ENCODE measurements at places on chromosomes 5 and 9. TPM values are rescaled to one million over a fixed set of nuclear protein-coding genes. Genes with fewer than 3 reads are reported as not detected.

HNRNPAB gene
- 52.8 TPM for total RNA-seq

- DNase-seq: peak; percentile 14
Measured at GRCh38 chr5:82991678-82992323, 85.4 kb downstream of the TMEM167A start.

- no peak for DNase-seq
Measured at GRCh38 chr5:155466851-155467250, 453.3 kb downstream of the KIF4B start.

DNA sequence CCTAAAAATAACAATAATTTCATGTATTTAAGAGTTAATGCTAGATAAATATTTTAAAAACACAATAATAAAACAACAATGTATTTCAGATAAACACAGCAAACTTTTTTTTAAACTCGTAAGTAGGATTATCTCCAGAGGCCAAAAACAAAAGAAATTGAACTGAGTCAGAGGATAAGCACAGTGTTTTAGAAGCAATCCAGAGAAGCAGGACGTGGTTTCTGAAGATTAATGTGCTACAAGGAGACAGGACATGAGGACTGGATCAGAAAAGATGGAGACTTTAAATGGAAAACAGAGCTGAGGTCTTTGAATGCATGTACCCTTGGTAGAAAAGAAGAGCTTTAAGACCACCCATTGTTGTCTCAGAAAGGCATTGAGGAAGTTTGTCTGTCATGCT lies 491.2 kb upstream of the TLE4 start:
- DNase-seq: no peak

IGFBPL1 gene
- not detected for total RNA-seq

- no peak for DNase-seq
Measured at GRCh38 chr9:89312222-89312571, 1.2 kb downstream of the CKS2 start.

FBN2 gene
- total RNA-seq: 81.6 TPM

DNA sequence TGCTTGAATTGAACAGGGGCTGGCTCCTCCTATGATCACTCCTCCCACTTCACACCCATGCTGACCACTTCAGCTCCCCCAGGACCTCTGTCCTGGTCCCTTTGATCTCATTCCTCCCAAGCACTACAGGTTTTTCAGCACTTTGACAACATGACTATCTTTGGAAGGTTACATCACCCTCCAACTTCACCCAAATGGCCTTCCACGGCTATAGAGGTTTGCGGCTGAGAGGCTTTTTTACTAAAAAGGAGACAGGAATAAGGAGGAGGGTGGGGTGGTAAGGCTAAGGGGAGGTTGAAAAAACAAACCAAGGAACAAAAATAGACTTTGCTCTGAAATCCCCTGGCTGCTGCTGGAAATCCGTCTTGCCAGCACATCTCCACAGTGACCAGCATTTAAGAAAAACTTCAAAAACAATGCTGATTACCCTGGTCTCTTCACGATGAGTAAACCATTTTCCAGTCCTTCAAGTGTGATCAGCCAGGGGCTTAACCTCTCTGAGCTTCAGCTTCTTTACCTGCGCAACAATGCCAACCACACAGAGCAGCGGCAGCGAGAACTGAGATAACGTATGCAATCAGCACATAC lies 102.7 kb downstream of the DPYSL3 start:
- no peak for DNase-seq

DNA sequence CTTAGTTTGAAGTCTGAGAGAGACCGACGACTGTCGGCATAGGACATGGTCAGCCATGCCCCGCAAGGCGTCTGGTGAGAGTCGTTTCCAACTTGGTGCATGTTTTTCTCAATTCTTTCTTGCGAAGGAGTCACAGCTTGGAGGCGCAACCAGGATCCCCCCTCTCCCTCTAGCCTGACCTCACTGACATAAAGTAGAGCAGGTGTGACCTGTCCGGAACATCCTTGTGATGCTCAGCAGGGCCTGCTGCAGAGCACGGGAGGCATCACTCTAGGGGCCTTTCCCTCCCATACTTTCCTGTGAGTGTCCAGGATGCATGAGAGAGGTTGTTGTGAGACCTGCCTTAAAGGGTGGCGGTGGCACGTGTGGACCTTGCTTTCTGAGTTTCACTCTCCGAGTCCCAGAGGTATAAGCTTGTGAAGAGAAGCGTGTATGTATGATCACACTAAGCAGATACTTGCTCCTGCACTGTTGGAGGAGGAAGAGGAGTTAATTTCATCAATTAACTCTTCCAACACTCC lies 5.0 kb downstream of the TENT4A start:
- no peak for DNase-seq

GRCh38 chr9:8366161-8366926 lies 566.8 kb upstream of the DMAC1 start:
- DNase-seq: no peak

HMCN2 gene
- not detected for total RNA-seq

DNA sequence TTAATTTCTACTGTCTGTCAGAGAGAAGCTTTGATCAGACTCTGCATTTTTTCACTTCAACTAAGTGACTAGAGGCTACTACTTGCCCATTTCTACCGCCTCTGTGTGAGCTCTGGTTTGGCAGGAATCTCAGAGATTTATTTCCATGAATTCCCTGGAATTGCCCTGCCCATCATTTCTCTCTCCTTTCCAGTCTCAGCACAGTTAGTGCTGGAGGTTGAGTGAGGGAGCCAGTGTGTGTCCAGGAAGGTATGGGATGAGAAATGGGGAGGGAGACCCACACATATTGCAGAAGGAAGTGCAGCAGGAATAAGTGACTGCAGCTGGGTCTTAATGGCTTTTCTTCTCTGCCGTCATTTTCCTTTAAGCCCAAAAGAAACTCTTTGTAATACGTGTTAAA lies 443.1 kb upstream of the ZNF462 start:
- DNase-seq: no peak

LECT2 gene
- total RNA-seq: not detected

GRCh38 chr5:121366515-121366914 lies 485.2 kb upstream of the FTMT start:
- peak; percentile 18 for DNase-seq

GRCh38 chr5:59037941-59038797 lies 455.3 kb downstream of the RAB3C start:
- peak; percentile 37 for DNase-seq

FOXD4L5 gene
- total RNA-seq: under 0.01 TPM

GABBR2 gene
- under 0.01 TPM for total RNA-seq

- DNase-seq: no peak
Measured at GRCh38 chr9:68750255-68750654, 45.2 kb downstream of the PIP5K1B start.

- DNase-seq: no peak
Measured at GRCh38 chr5:139684881-139685749, 37.0 kb downstream of the CXXC5 start.

DNA sequence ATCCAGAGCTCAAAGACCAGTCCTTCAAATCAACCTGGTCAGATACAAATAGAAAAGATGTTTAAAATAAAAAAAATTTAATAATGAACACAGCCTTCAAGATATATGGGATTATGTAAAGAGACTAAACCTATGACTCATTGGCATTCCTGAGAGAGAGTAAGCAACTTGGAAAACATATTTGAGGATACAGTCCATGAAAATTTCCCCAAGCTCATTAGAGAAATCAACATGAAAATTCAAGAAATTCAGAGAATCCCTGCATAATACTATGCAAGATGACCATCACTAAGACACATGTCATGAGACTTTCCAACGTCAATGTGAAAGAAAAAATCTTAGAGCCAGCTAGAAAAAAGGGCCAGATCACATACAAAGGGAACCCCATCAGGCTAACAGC lies 512.9 kb upstream of the PTGER4 start:
- peak; percentile 21 for DNase-seq

- DNase-seq: peak; percentile 34
Measured at GRCh38 chr5:126869005-126869451, 92.1 kb downstream of the LMNB1 start.

ADAMTS19 gene
- total RNA-seq: 8.7 TPM

- DNase-seq: no peak
Measured at GRCh38 chr5:139903795-139904565, 108.4 kb downstream of the PSD2 start.

NAA35 gene
- total RNA-seq: 20.9 TPM

- DNase-seq: no peak
Measured at GRCh38 chr5:112436144-112436543, 17.1 kb upstream of the EPB41L4A start.

THG1L gene
- total RNA-seq: 21.6 TPM

DNA sequence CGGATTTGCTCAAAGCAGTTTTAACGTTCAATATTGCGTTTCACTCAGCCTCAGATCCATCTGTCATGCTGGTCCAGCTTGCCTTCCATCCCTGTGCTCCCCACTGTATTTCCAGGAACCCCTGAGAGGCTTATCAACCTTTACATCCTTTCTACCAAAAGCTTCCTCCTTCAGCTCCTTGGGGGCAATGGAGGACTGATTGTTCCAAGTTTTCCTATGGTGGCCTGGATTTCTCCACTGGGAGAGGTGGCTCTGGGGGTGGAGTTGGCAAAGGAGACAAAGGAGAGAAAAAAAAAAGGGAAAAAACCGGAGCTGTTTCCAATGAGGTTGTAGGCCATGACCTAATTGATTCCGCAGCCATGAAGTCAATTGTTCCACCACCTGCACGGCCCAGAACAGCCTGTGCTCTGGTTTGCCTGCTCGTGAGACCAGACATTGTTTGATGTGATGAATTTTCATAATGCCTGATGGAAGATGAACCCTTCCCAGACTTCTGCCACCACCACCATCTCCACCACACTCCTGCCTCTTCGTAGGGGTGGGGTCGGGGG lies 54.1 kb downstream of the ABLIM3 start:
- no peak for DNase-seq

DNA sequence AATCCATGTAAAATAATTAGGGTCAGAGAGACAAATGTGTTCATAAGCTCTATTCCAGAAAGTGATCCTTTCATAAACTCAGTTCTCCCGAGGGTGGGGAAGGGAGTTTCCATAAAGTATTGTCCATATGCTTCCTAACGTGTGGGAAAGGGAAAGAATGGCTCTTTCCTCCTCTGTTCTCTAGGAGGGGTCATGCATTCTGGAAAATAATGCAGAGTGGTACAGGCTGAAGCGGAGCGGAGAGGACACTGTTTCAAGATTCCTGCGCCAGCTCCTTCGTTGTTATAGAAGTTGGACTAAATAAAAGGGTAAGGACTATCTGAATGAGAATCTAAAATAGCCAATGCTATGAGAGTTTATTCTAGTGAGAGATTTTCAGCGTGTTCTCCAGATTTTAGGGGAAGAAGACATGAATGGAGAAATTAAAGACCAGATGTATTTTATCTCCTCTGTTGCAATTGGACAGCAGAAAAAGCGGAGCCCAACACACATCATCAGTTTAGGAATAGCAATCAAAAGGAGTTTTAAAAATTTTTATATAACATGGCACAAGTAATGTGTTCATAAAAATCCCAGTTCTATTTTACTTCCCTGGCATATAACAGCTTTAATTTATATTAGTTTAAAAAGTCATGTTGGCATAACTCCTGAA lies 166.9 kb upstream of the MPDZ start:
- DNase-seq: no peak

DNA sequence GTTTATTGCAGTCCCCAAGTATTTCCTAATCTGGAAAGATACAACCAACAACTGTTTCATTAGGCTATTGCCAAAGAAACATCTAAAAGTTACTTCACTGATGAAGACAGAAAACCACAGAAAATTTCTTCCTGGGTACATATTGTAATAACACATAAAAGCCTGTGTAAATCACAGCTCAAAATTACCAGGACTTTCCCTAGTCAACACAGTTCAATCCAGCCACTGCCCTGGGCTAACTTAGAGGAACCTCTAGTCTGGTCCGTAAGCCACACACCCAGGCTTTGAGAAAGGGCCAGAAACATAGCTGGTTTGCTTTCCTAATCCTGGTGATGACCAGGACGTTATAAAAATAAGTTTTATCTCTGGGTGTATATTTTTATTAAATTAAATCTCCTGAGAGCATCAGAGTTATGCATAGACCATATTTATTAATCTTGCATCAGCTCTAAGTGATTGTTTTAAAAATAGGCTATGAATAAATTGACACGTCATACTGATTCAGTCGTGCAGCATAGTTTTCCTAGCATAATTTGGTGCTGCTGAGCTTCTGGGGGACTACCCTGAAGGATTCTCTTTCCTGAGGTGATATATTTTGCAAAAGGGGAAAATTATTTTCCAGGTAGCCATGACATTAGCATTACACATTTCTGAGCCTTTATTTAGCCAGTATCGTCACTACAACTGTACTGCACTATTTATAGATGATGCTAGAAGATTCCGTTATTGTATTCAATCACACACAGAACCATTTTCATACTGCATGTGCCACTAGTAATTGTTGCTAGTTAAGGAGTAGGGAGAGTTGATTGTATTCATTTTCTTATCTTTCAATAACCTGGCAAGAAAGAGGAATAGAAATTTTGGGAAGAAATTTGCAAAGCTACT lies 12.6 kb upstream of the MUSK start:
- DNase-seq: peak; percentile 95

TNC gene
- 371 TPM for total RNA-seq

IER5L gene
- 75.7 TPM for total RNA-seq

DNA sequence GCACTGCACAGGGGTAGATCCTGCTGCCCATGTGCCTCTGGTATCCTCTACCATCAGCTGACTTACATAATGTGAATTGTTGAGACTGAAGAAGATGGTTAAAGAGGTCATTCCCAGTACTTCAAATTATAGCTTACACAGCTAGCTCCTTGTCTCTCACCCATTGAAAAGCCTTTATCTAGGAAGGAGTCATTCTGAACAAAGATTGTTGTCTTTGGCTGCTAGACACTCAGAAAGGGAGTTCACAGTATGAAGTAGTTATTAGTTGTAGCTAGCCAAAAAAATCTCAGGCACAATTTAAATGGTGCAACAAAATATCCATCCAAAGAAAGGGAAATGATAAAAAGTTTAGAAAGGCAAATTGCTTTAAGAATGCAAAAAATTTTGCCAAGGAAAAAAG lies 102.0 kb upstream of the NREP start:
- no peak for DNase-seq

IL4 gene
- not detected for total RNA-seq

PTGER4 gene
- 8.7 TPM for total RNA-seq

DNA sequence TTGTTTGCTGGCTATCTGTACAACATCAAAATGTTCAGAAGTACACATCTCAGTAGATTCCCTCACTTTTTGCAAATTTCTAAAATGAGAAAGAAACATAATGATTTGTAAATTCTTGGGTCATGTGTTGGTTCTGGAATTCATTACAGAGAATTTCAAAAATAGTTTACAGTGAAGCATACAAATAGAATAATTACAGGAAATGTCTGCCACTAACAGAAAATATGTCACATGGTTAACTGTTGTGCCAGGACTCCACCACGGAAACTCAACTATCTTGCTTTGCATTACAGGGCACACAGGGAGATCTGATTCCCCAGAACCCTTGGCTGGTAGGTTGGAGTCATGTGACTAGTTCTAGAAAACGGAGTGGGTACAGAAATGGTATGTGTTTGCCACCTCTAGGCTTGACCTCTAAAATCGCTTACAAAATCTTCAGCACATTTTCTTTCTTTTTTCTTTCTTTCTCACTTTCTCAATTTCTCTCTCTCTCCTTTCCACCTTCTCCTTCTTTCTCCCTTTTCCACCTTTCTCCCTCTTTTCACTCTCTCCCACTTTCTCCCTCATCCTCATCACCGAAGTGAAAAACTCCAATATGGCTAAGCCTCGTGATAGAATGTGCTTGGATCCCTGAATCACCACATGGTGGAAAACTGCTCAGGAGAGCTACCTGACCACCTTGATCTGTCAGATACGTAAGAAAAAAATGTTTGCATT lies 32.4 kb downstream of the RASEF start:
- DNase-seq: no peak

NEUROG1 gene
- total RNA-seq: not detected

- DNase-seq: no peak
Measured at GRCh38 chr5:16144416-16144815, 35.2 kb downstream of the MARCHF11 start.
